Hippocampal formation (tissue), 2 donors: ENCODE measurements at places on chromosomes 5 and 9.

DNA sequence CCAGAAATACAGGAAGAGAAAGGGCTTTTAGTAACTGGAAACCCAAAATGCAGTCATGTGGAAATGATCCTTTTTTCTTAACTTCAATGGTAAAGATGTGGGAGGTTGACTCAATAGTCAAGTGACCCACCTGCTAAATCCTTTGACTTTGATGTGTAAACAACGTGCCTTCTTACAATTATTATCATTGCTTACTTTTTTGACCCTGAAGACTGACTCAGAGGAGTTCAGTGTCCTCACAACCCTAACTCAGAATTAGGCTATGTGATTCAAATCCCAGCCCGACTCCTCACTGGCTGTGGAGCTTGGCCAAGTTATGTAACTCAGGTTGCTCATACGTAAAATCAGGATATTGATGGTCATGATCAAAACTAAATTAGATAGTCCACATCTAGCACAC is 27.9 kb downstream of the ANXA1 start:
- DNase-seq, result no peak

DNA sequence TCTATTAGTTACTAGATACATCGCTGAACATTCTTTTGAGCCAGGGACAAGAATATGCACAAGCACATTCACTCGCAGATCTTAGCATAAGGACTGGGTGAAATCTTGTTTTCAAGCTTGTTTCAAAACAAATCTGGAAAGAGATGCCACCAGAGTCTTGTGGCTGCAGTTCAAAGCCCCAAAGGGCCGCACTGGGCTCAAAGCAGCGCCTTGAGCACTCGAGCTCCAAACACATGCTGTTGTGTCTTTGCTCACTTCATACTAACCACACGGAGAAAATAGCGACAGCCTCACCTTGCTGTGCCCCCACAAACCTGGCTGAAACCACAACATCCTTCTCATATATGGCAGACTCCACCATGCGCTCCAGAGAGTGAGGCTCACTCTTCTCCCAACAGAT is 34.2 kb upstream of the IL7R start:
- DNase-seq, result no peak

GRCh38 chr5:111379391-111379816 is 132.9 kb downstream of the STARD4 start:
- no peak for DNase-seq

DNA sequence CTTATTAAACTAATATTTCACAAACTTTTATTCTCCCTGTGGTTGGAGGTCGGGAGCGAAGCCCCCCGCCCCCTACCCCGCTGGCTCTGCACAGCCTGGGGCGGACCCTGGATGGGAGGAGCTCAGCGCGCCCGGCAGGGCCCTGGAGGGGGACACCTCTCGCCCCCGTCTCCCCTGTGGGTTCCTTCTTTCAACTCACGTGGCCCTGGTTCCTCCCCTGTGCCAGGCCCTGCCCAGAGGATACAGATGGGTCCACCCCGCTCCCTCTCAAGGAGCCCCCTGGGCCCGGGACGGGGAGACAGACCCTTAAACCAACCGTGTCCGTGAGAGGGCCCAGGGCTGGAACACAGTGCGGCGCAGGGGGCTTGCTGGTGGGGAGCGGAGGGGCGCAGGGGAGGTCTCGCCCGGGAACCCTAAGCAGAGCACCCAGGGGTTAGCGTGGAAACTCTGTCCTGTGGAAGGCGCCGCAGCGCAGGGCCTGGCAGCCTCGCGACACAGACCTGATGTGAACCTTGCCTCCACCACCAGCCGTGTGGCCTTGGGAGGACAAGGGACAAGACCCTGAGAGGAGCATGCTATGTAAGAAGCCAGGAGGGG is 103.7 kb upstream of the MVB12B start:
- no peak for DNase-seq

DNA sequence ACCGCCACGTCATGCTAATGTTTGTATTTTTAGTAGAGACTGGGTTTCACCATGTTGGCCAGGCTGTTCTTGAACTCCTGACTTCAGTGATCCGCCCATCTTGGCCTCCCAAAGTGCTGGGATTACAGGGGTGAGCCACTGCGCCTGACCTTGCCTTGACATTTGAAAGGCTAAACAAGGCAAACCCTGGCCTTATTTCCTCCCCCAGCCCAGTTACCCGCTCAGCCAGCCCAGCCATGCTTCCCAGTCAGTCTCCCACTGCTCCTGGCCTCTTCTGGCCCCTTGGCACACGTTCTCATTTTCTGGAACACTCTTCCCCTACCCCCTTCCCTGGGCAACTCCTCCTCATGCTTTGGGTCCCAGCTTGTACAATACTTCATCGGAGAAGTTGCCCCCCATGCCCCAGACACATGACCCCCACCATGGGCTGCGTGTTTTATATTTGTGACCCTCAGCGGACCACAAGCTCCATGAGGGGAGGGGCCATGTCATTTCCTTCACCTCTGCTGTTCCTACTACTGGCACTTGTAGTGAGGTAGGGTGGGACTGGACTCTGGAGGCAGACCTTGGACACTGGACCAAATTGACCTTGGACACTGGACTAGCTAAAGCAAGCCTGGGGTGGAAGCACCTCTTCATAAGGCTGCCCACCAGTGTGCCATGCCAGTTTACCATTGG is 94.4 kb upstream of the IER5L start:
- DNase-seq, result no peak

GRCh38 chr5:158133369-158133768 is 274.4 kb upstream of the CLINT1 start:
- no peak for DNase-seq

GRCh38 chr5:1820926-1821325 is 19.7 kb downstream of the NDUFS6 start:
- no peak for DNase-seq

DNA sequence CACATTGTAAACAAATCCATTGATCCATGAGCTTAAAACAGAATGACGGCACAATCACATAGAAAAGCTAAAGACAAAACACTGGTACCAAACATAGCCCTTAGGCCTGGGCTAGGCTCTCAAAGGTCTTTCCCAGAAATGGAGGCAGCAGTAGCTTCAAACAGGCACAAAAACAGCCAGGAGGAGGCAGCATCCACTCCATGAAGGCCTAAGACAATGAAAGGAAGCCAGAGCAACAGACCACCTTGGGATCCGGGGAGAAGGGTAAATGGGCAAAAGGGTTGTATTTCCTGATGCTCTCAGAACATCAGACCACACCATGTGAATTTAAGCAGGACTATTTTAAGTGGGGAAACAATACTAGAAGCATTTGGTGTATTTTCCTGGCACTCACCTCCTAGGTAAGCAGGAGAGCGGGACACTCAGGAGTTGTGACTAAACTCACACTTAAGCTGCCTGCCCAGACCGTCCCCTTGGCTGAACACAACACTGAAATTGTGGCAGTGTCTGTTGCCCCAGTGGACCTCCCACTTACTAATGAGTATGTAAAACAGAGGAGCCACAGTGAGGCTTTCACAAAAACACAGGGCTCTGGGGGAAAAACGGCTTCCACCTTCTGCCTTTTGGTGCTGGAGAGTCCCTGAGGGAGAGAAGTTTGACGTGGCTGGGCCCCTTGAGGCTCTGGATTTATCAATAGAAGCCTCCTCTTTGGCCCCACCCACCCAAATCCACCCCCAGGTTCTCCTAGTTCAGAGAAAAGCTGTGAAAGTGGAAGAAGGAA is 11.9 kb downstream of the GNPDA1 start:
- no peak for DNase-seq

DNA sequence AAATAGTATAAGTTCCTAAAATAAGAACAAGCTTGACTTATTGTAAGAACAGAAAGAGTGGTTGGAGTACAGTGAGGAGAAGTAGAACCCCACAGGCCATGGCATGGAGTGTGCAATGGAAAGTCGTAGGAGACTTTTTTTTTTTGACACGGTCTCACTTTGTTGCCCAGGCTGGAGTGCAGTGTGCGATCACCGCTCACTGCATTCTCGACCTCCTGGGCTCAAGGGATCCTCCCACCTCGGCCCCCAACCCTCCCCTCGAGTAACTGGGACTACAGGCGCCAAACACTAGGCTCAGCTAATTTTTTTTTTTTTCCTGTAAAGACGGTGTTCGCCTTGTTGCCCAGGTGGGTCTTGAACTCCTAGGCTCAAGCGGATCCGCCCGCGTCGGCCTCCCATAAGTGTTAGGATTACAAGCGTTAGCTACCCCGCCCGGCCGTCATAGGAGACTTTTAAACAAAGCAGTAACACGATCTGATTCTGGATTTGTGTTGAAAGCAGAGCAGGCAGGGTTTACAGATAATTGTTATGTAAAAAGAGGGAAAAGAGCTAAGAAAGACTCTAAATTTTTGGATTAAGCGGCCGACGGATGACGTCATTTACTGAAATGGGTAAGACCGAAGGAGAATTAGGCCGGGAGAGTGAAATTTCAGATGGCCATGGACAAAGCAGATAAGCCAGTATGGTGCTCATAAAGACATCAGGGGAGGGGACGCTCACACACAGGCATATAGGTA is 752 bp downstream of the TSTD2 start:
- DNase-seq, result peak; percentile 75

DNA sequence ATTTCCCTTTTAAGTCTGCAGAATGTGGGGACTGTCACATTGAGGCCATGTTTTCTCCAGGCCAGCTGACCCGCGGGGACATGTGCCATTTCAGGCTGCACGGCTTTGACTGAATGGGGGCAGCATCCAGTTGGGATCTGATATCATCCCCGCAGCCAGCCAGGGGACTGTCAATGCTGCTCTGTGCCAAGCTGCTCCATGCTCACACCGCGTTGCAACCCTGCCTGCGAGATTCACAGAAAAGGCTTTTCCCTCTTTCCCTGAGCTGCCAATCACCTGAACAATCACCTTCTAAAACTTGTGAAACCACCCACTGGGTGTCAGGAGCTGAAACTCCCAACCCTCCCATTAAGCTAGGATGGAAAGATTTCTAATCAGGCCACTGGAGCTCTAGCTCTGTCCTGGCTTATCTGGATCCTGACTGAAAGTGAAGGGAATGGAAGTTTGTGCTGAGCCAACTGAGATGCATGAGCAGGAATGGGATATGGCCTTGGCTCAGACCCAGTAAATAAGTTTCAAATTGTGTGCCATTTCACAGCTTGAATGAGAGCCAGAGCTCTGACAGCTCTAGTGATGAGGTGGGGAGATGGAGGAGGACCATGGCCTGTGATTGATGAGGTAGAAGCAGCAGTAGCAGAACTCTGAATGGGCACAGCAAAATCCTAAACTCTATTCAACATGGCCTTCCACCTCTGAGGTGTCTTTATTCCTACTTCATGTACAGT is 34.5 kb upstream of the ZNF366 start:
- DNase-seq, result no peak

- DNase-seq, result no peak
Observed at GRCh38 chr5:149988126-149988525, 12.3 kb downstream of the TIGD6 start.

DNA sequence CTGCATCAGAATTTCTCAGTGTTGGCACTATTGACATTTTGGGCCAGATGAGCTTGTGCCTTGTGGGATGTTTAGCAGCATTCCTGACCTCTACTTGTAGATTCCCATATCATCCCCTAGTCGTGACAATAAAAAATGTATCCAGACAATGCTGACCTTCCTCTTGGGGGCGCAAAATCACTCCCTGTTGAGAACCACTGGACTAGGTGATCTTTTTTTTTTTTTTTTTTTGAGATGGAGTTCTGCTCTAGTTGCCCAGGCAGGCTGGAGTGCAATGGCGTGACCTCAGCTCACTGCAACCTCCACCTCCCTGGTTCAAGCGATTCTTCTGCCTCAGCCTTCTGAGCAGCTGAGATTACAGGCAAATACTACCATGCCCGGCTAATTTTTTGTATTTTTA is 22.6 kb downstream of the STXBP1 start:
- DNase-seq, result no peak

DNA sequence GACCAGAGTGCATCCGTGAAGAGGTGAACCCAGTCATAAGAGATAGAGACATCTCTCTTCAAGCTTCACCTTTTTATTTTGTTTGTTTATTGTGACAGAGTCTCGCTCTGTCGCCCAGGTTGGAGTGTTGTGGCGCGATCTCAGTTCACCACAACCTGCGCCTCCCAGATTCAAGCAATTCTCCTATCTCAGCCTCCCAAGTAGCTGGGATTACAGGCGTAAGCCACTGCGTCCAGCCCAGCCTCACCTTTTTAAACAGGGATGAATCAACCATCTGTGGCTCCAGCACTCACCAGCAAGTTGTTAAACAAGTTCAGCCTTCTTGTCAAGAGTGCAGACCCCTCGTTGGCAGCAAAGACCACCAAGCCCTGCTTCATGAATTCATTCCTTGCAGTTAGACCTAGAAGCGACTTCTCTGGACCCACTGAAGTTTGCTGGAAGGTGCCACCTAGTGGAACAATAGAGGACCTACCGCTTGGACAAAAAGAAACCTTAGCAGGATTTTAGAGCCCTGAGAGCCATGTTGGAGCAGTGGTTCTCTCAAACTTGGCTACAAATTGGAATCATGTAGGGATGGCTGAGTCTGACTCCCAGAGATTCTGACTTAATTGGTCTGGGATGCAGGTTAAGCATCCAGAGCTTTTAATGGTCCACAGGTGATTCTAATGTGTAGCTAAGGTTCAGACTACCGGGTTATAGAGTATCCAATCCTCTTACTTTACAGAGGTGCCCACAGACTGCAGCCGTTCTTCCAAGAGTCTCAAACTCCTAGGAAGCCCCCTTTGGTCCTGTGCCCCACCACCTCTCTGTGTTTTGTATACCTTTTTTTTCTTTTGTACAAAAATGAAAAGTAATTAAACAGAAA is 10.5 kb upstream of the GALNT10 start:
- DNase-seq, result peak; percentile 74

- DNase-seq, result no peak
Observed at GRCh38 chr5:9468060-9468388, 77.9 kb downstream of the SEMA5A start.

- no peak for DNase-seq
Observed at GRCh38 chr5:91245074-91245452, 138.1 kb downstream of the ARRDC3 start.

- no peak for DNase-seq
Observed at GRCh38 chr9:20683351-20684034, 566 bp upstream of the FOCAD start.

- no peak for DNase-seq
Observed at GRCh38 chr5:108634617-108635288, 112.9 kb upstream of the FER start.

- no peak for DNase-seq
Observed at GRCh38 chr9:130854835-130855234, 19.8 kb downstream of the ABL1 start.

DNA sequence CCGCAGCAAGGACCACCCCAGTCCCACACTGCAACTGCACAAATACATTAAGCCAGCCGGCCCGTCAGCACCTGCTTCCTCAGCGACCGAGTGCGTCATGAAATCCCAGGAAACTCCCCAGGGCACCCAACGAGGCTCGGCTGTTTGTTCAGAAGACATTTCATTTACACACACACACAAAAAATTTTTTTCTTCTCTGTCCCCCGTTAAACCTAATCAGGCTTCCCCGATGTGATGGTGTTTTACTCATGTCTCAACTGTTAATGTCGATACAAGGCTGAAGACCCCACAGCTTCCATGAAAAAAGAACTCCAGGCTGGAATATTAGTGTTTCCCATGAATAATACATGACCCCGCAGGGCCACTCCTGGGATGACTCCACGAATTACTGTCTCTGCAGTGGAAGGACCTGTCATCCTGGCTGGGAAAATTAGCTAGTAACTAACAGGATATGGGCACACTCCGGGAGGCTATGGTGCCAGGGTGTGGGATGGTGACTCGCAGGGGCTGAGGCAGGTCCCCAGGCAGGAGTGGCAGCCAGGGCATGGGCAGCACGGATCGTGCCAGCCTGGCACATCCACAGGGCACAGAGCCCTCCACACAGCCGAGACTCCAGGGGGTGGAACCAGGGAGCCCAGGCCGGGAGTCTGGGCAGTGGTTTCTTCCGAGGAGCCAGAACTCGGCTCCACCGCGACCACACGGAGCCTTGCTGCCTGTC is 102.4 kb downstream of the VAV2 start:
- no peak for DNase-seq
